ENCODE measurements at places on chromosomes 2 and 18.
A peak's percentile ranks its signal among the peaks of the same experiment; 100 is the strongest.

DNA sequence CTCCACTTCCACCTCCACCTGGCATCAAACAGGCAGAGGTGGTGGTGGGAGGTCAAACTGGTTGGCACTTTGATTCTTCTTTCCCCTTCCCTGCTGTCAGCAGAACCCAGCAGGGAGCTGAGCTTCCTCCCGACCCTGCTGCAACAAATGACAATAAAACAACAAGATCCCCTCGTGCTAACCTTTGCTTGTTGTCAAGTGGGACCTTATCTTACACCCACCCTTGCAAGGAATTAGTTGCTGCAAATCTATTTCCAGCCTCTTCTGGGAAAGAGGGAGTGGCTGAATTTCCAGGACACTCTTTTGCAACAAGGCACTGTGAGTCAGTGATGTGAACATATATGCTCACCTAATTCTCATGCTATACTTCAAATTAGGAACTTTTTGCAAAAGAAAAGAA is 655.1 kb downstream of the DSC3 start:
- DNase-seq = no peak

DNA sequence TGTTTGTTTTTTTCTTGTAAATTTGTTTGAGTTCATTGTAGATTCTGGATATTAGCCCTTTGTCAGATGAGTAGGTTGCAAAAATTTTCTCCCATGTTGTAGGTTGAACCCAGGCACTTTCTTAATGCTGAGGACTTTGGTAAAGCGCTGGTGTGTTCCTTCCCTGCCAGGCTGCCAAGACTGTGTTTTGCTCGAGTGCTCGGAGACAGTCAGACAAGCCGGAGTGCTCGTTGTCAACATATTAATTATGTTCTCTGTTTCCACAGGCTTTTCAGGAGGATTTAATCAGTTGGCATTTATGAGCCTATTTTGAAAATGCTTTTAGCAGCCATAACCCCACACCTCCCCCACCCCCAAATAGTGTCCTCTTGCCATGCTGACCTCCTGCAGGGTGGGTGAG is 6.4 kb downstream of the MTCL1 start:
- DNase-seq = no peak

GRCh38 chr18:49934457-49934856 is 121.1 kb upstream of the ACAA2 start:
- DNase-seq = peak; percentile 39

DNA sequence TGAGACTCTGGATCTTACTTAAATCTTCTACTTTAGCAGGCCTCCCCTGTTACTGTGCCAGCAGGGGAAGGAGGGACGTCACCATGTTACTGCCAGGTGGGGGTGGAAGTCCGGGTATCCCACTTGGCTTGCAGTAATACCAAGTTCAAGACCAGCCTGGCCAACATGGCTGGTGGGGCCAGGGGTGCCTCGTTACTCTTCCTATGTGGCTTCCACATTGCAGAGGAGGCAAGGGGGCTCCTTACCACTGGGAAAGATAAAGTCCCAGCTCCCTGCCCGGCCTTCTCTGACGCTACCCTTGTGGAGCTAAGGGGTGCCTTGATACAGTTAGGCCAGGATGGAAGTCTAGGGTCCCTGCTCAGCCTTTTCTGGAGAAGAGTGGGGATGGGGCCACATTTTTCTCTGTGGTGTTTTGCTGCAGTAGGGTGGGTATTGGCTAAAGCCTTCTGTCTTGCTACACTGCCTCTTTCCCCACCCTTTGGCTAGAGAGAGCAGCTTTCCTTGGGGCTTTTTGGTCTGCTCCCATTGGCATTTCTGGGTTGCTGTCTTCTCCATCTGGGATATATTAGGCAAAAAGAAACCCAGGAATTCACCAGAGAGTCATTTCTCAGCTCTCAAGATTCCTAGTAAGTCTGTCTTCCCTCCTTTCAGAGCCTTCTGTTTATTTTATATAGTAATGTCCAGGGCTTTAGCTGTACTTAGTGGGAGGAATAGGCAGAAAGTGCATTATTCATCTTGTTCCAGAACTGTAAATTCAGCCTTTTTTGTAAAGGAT is 21.9 kb downstream of the ELMOD3 start:
- DNase-seq = no peak

Measured in suppressor macrophage treated with lipopolysaccharide for 1 hour (primary cell).